ENCODE measurements at places on chromosomes 7 and 10. TPM values are rescaled to one million over a fixed set of nuclear protein-coding genes. Genes with fewer than 3 reads are reported as not detected.
A peak's percentile ranks its signal among the peaks of the same experiment; 100 is the strongest.

DNA sequence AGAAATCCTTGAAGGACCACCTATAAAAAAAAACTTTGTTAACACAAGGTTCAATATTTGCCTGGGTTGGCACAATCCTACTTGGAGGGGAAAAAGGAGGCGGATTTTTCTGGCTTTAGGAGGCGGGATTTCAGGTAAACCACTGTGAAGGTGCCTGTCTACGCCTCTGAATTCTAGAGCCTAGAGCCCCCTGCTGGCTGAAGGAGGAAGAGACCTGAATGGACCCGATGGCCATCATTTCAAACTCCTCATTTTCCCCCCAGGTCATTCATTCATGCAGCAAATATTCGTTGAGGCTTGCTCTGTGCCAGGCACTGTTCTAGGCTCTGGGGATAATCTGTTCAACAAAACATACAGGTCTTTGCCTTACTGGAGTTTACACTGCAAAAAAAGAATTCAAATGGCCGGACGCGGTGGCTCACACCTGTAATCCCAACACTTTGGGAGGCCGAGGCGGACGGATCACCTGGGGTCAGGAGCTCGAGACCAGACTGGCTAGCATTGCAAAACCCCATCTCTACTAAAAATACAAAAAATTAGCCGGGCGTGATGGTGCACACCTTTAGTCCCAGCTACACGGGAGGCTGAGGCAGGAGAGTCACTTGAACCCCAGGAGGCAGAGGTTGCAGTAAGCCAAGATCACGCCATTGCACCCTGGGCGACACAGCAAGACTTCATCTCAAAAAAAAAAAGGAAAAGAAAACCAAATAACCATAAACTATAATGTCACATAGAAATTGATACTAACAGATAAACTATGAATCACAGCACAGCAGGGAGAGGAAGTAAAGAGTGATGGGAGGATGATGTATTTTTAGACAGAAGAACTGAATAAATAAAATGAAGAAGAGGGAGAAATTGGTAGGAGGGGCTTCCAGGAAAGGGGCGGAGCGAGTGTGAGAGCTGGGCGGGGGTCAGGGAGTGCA, 90.1 kb upstream of the NFE2L3 start:
- H3K27me3 ChIP-seq = peaks cover 30% of the 10 kb centered on the region
- no peaks in the 10 kb centered on the region for H3K36me3 ChIP-seq
- H3K4me3 ChIP-seq = no peak overlapping the region
- DNase-seq = peak; percentile 60

GRCh38 chr10:60572511-60573194, 183.0 kb upstream of the ANK3 start:
- H3K27me3 ChIP-seq = peaks cover 19% of the 10 kb centered on the region
- H3K27ac ChIP-seq = peak overlapping the region; percentile 37
- peak overlapping the region; percentile 69 for H3K4me3 ChIP-seq
- DNase-seq = no peak
- H3K36me3 ChIP-seq = no peaks in the 10 kb centered on the region
- peaks cover 5% of the 10 kb centered on the region for H3K4me1 ChIP-seq

DNA sequence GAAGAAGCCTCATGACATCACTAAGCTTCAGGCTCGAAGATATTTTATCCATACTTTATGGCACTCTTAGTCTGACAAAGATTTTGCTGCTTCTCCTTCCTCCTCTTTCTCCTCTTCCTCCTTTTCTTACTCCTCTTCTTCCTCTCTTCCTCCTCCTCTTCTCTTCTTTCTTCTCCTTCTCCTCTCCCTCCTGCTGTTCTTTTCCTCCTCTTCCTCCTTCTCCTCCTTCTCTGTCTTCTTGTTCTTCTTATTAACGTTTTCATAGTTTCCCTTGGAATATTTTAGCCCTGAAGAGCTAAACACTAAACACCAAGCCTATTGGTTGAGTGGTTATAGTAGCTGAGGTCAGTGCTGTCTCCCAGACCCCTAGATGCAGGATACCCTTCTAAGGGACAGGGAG, 137.7 kb downstream of the CREB5 start:
- H3K4me3 ChIP-seq = no peak overlapping the region
- peaks cover 37% of the 10 kb centered on the region for H3K27me3 ChIP-seq
- no peaks in the 10 kb centered on the region for H3K4me1 ChIP-seq
- DNase-seq = no peak

DNA sequence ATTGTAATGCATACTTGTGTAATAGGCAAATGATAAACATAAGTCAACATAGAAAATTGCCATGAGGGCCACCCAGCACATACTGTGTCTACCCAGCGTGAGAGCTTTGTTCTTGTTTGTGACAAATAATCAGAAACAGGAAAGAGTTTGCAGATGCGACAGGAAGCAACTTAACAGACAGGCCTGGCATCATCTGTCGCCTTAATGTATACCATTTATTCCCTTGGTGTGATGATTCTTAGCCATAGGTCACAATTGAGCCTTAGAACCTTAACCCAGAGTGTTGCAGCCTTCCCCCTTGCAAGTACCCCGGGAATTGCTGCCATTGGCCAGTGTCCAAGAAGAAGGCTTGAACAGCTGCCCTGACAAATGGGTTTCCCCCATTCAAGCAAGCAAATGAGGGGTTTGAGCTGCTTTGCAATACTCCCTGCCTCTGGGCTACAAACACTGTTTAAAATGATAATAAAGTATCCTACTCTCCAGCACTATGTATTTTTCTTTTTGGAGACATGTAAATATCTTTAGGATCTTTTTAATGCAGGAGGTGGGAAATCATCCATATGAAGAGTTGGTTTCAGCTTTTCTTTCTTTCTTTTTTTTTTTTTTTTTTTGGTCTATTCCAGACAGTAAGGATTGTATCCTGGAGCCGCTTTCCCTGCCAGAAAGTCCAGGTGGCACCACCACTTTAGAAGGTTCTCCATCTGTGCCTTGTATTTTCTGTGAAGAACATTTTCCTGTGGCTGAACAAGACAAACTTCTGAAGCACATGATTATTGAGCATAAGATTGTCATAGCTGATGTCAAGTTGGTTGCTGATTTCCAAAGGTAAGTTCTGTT, 80.0 kb downstream of the ZNF277 start:
- H3K4me1 ChIP-seq = peaks cover 11% of the 10 kb centered on the region
- no peak for DNase-seq
- peaks cover 8% of the 10 kb centered on the region for H3K36me3 ChIP-seq

GRCh38 chr7:22681852-22682657, 44.9 kb upstream of the IL6 start:
- H3K4me1 ChIP-seq = peaks cover 48% of the 10 kb centered on the region
- no peak overlapping the region for H3K4me3 ChIP-seq
- peaks cover 7% of the 10 kb centered on the region for H3K27me3 ChIP-seq
- no peak for DNase-seq
- peak overlapping the region; percentile 10 for H3K27ac ChIP-seq

The TAS2R39 gene
- total RNA-seq = not detected

The SYT15B gene
- total RNA-seq = 0.47 TPM

The KIAA1217 gene
- total RNA-seq = 0.06 TPM

The EGFR gene
- not detected for total RNA-seq

The PMS2 gene
- total RNA-seq = 24.1 TPM

- H3K4me3 ChIP-seq = no peak overlapping the region
- H3K27ac ChIP-seq = no peak overlapping the region
- no peaks in the 10 kb centered on the region for H3K36me3 ChIP-seq
- H3K4me1 ChIP-seq = no peaks in the 10 kb centered on the region
- DNase-seq = no peak
- no peaks in the 10 kb centered on the region for H3K27me3 ChIP-seq
Measured at GRCh38 chr10:126226988-126227761, 161.1 kb downstream of the ADAM12 start.

The ARHGEF35 gene
- 2.5 TPM for total RNA-seq

GRCh38 chr7:114622221-114622620, 207.6 kb downstream of the FOXP2 start:
- no peak overlapping the region for H3K4me3 ChIP-seq
- no peaks in the 10 kb centered on the region for H3K27me3 ChIP-seq
- no peaks in the 10 kb centered on the region for H3K4me1 ChIP-seq
- no peak overlapping the region for H3K27ac ChIP-seq
- DNase-seq = no peak

DNA sequence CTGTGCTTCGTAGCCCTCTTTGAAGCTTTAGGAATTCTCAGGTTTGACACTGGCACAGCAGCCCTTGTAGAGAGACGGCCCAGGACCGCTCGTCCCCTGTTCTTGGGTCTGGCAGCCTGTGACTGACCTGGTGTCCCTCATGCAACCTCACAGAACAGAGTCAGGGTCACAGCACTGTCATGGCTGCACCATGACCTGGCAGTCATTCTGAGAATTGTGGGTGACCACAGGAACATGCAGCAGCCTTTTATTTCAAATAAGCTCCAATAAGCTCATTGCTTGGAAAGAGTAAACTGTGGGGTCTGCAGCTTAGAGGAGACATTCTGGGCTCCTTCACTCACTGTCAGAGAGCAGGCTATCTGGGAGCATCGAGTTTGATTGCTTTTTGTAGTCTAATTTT, 42.5 kb downstream of the MYO1G start:
- DNase-seq = no peak
- H3K4me1 ChIP-seq = peaks cover 7% of the 10 kb centered on the region
- H3K27ac ChIP-seq = no peak overlapping the region
- peaks cover 17% of the 10 kb centered on the region for H3K27me3 ChIP-seq

DNA sequence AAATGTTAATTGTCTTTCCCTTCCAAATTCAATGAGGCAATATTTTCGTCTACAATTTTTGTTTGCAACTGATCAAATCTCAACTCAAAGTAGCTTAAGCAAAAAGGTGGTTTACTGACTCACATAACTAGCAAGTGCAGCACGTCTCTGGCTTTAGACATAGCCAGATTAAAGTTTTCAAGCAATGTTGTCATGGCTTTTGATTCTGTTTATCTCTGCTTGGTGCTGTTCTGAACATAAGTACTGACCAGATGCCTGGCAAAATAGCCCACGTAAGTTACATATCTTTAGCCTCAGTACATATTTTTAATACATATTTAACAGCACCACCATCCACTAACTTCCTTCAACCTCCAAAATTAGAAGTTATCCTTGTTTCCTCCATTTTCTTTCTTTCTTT, 877.9 kb downstream of the KCNMA1 start:
- DNase-seq = no peak
- H3K4me1 ChIP-seq = no peaks in the 10 kb centered on the region
- no peaks in the 10 kb centered on the region for H3K27me3 ChIP-seq

- no peaks in the 10 kb centered on the region for H3K36me3 ChIP-seq
- H3K4me1 ChIP-seq = peaks cover 10% of the 10 kb centered on the region
- no peak overlapping the region for H3K4me3 ChIP-seq
- no peak overlapping the region for H3K27ac ChIP-seq
- peaks cover 33% of the 10 kb centered on the region for H3K27me3 ChIP-seq
Measured at GRCh38 chr10:3476186-3476585, 303.6 kb upstream of the PITRM1 start.

DNA sequence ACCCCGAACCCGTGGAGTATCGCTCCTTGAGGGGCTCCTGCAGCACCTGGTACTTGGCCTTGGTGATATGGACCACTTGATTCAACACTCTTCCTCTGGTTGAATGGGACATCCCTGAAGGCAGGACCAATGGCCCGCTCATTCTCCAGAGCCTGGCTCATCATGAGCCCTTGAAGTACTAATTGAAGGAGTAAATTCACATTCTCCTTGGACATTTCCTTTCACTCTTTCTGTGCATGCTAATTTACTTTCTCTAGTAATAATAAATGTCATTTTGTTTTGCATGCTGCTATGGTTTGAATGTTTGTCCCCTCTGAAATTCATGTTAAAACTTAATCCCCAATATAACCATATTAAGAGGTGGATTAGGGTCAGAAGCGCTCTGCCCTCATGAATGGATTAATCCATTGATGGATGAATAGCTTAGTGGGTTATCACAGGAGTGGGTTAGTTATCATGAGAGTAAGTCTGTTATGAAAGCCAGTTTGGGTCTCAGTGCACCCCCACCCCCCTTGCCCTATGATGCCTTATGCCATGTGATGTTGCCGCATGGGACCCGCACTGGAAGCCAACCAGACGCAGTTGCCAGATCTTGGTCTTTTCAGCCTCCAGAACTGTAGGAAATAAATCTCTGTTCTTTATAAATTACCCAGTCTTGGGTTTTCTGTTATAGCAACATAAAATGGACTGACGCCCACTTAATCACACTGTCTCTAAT, 23.8 kb downstream of the FGFBP3 start:
- peaks cover 36% of the 10 kb centered on the region for H3K27me3 ChIP-seq
- no peak for DNase-seq
- no peak overlapping the region for H3K4me3 ChIP-seq

- H3K27me3 ChIP-seq = no peaks in the 10 kb centered on the region
- no peak overlapping the region for H3K27ac ChIP-seq
Measured at GRCh38 chr7:103712991-103713778, 267.2 kb upstream of the SLC26A5 start.

The PLCE1 gene
- not detected for total RNA-seq

GRCh38 chr10:70052462-70053217, at the start of gene MACROH2A2:
TSS of gene MACROH2A2 (plus strand) at chr10:70052846. CDS start at chr10:70075659, 22,813 bp downstream.
- peak; percentile 51 for DNase-seq
- peak within 1 kb of the TSS; percentile 11 for H3K27ac ChIP-seq
- peak within 1 kb of the TSS; percentile 89 for H3K4me3 ChIP-seq
- H3K27me3 ChIP-seq = peaks cover 66% of the 10 kb centered on the region
- H3K36me3 ChIP-seq = no peaks in the 10 kb centered on the region

DNA sequence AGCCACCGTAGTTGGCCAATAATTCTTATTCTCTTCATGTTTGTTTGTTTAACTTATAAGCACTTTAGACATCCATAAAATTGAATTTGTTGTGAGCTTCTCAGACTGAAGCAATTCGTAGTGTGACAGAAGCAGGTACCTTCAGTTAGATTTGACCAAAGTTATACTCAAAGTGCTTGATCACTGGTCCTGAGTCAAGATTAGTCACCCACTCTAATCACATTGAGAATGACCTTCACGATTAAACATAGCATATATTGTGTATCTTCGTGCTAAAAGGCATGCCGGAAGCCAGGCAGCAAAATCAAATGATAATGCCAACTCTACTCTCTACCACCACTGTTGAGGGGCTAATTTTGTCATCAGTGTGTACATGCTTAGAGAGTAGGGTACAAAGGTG, 763.7 kb upstream of the MBL2 start:
- H3K36me3 ChIP-seq = no peaks in the 10 kb centered on the region
- no peak overlapping the region for H3K4me3 ChIP-seq
- no peaks in the 10 kb centered on the region for H3K4me1 ChIP-seq
- H3K27ac ChIP-seq = no peak overlapping the region

GRCh38 chr10:113552701-113553100, at the start of gene HABP2:
TSS of gene HABP2 (plus strand) at chr10:113553053. CDS start at chr10:113553122, 69 bp downstream.
- H3K27ac ChIP-seq = no peak within 1 kb of the TSS
- no peak within 1 kb of the TSS for H3K4me3 ChIP-seq
- DNase-seq = no peak
- peaks cover 25% of the 10 kb centered on the region for H3K27me3 ChIP-seq
- peaks cover 9% of the 10 kb centered on the region for H3K4me1 ChIP-seq
- H3K36me3 ChIP-seq = no peaks in the 10 kb centered on the region

DNA sequence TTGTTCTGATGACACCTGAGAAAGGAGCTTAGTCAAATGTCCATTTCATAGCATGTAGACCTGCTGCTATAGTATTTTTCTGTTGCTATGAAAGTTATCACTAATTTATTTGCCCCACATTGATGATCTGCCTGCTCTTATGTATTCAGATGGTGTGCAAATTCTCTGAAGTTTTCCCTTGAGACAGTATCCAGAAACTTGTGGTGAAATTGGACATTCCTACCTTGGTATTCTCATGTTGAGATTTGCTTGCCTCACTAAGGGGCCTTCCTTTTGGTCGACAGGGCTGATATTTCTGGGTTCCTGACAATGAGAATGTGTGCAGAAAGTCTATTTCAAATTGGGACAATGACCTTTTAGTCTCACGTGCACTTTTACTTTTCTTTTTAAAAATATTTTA, 253.2 kb upstream of the FZD8 start:
- no peak for DNase-seq
- no peak overlapping the region for H3K4me3 ChIP-seq
- H3K36me3 ChIP-seq = no peaks in the 10 kb centered on the region
- H3K4me1 ChIP-seq = no peaks in the 10 kb centered on the region
- no peaks in the 10 kb centered on the region for H3K27me3 ChIP-seq
- H3K27ac ChIP-seq = no peak overlapping the region

- peaks cover 6% of the 10 kb centered on the region for H3K36me3 ChIP-seq
- H3K27me3 ChIP-seq = no peaks in the 10 kb centered on the region
- H3K4me1 ChIP-seq = no peaks in the 10 kb centered on the region
- no peak for DNase-seq
- no peak overlapping the region for H3K4me3 ChIP-seq
Measured at GRCh38 chr7:98240961-98241673, 10.9 kb downstream of the TECPR1 start.
